Activated T-cell treated with anti-CD3 and anti-CD28 coated beads, Interleukin-2, amount 50 U/mL, for 4 hours (primary cell): ENCODE measurements at places on chromosomes 13 and 19.

DNA sequence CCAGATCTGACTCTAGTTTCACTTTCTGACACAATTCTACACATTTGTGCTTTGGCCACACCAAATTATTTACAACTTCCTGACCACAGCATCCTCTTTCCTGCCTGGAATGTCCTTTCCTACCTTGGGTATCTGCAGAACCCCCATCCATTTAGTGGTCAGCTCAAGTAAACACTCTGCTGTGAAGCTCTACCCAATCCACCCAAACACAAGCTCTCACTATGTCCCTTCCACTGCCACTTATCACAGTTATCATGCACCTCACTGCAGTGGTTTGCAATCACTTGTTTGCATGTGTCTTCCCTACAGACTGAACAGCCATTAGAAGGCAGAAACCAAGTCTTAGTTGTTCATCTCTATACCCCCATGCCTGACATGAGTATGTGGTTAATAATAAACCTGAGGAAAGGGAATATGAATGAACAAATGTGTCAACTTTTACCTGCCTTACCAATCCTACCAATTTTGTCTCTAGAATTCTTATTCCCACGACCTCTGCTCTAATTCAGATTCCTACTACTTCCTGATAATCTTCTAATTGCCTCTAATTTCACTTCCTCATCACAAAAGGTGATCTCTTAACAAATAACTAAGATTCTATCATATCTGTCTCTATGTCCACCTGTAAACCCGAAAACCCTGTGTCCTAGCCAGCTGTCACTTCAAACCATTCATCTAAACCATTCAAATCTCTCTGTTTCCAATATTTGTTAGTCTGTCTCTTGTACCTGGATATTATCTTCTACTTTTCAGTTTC, 25.1 kb downstream of the LNX2 start:
- no peak for DNase-seq

- peak; percentile 15 for DNase-seq
Measured at GRCh38 chr13:42047561-42048341, 697 bp upstream of the DGKH start.

GRCh38 chr19:48502350-48503018, 9.2 kb downstream of the LMTK3 start:
- no peak for DNase-seq

- no peak for DNase-seq
Measured at GRCh38 chr19:4044990-4045465, 21.7 kb downstream of the ZBTB7A start.

GRCh38 chr13:66040506-66040905, 1189.6 kb downstream of the PCDH9 start:
- no peak for DNase-seq

- no peak for DNase-seq
Measured at GRCh38 chr13:41006306-41006705, 12.8 kb downstream of the ELF1 start.

DNA sequence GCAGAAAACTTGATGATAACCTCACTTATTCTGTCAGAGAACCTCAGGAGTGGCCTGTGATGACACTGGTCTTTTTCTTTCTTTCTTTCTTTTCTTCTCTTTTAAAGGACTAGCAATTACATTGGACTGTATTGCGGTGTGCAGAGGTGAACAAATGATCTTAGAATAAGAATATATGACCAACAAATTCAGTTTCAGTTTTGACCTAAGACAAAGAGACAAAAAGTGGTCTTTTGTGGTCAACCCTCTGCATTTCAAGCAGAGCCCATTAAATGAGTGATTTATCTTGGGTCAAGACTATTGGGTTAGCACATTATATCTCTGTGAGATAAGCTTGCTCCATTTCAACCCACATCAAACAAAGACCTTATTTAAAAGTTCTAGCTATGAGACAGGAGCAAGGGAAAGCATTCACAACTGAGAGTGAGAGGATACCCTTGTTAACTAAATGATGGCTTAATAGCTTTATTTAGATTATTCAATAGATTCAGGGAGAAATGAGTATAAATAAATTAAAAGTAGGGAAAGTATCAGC, 644.4 kb downstream of the PCDH9 start:
- no peak for DNase-seq

DNA sequence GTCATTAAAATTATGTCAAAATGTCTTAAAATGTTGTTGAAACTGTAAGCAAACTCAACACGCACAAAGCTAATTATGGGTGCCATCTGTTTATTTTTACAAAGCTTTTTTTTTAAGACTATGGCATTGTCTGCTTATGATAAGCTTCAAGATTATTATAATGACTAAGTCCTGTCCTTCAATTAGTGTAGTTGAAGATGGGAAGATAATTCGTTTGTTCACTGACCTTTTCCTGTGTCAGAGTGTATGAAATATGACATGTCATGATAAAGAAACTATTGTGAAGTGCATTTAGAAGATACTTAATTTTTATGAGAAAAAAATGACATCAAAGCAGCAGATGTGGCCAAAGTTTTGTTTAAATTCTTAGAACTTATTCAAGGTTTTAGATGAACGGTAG, 211.3 kb downstream of the PCCA start:
- DNase-seq = no peak
